ENCODE measurements at places on chromosomes 4 and X.

DNA sequence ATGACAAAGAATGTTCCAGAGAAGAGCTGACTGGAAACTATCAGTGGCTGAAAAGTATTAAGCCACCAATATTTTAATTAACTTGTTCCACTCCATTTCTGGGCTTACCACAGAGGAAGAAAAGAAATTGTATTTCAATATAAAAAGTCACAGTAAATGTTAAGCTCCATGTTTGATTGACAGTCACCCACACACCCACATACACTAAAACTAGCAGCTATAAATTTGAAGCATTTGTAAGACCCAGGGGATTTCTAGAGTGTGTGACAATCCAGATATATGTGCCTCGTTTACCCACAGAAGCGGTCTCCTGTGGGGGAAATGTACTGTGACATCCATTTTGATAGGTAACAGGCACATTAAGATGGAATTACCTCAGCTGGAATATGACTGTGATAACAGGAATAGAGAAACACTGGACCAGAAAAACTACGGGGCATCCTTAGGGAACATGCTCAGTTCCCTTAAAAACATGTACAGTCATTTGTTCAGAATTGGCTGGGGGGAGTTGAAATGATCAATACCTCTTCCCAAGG is 39.0 kb upstream of the RASGEF1B start:
- no peak for DNase-seq

- no peak for DNase-seq
Observed at GRCh38 chrX:96889726-96890125, 6.0 kb downstream of the RPA4 start.

DNA sequence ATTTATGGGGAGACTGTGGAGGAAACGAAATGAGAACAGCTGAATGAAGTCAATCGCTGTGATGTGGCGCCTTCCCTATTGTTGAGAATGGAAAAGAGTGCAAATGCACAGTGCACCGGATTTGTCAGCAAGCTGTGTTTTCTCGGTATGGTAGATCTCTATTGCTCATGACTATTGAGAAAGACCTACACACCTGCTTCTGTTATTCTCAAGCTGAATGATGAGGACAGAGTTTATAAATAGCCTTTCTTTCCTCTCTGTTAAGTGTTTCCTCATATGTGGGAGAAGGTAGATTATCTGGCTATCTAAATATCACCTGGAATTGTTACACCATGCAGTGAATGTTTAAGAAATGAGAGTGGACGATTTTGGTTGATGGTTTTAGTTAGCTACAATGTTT is 650.7 kb downstream of the IL1RAPL1 start:
- DNase-seq, result no peak

- no peak for DNase-seq
Observed at GRCh38 chr4:139734201-139734874, 68.7 kb downstream of the MGST2 start.

DNA sequence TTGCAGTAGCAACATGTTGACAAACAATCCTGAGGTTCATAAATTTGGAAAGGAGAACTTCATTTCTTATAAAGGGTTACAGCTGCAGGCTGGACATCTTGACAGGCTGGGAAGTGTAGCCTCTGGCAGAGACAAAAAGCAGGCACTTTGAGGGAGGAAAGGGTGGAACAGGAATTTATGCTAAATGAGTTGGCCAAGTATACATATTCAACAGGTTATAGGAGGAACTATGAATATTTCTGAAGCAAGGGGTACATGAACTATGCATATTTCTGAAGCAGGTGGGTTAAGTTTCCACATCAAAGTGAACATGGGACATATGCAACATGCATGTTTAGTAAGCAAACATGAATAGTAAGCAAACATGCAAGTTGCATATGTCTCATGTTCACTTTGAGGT is 1.6 kb upstream of the ANTXR2 start:
- no peak for DNase-seq

GRCh38 chr4:182624281-182624680 is 292.9 kb downstream of the DCTD start:
- DNase-seq, result no peak

DNA sequence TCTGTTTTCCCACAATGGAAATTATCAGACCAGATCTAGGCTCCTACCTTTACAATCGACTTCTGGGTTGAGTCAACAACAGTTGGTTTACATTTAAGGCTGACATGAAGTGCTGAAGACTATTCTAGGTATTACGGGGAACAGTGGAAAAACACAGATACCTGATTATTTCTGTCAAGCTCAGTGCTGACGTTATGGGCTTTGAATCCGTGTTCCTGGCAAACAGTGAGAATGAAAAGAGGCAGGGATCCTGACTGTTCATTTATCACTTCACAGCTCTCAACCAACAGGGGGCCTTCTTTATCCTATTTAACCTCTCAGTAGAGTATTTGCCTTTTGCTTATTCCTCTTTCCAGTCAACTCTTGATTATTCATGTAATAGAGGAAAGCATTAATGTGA is 43.1 kb downstream of the TMEM164 start:
- no peak for DNase-seq

DNA sequence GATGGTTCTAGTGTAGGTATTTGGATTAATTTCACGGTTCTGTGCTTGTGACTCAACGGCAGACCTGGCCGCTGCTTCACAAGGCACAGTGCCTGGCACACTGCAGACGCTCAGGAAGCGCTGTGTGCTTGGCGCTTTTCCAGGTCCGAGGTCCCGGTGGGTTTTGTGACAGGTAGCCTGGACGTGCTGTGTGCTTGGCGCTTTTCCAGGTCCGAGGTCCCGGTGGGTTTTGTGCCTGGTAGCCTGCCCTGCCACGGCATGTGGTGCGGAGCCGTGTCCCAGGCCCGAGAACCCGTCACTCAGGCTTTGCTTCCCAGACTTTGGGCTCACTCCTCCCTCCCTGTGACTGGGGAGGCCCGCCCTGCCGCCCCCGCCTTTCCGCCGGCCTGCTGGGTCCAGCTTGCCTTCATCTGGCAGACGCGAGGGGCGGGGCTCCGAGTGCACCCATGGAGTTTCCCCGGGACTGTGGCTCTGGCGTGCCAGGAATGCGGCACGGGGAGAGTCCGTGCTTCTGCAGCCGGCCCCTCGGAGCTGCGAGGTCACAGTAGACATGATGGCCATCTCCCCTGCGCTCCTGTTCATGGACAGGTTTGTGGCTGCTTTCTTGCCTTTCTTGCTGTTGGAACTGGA is 44.2 kb downstream of the TBC1D14 start:
- no peak for DNase-seq

- DNase-seq, result no peak
Observed at GRCh38 chrX:41692162-41692749, 3.5 kb downstream of the GPR34 start.

DNA sequence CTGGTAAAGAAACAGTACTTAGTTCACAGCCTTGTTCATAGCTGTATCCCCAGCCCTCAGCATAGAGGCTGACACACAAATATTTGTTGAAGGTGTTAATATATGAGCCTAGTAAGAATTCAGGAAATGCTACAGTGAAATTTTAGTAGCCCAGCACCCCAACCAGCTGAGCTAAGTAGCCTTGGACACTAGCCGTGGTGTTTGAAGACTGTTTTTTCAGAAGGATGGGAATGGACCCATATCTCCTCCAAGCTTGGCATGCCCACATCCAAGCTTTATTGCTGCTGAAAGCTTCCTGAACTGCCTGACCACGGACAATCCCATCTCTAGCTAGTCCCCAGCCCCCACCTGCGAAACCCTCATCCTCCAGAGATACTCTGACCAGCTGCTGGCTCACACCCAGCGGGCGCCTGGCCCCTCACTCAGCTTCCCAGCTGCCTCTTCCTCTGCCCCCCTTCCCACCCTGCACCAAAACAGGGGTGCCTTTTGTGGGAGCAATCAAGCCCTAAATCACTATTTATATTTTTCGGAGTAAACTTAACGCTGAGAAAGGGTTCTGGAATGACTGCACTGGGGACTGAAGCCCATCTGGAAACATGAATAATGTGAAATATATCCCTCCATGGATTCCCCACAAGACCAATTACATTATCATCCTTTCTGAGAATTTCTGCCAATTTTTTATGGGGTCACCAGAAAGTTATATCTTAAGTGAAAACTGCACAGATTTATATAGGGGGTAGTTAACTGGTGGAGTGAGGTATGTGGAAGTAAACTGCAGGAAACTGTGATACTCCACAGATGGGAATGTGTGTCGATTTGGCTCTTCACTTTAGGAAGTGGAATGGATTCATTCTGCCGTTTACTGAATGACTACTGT is 41.1 kb upstream of the CBR4 start:
- no peak for DNase-seq

DNA sequence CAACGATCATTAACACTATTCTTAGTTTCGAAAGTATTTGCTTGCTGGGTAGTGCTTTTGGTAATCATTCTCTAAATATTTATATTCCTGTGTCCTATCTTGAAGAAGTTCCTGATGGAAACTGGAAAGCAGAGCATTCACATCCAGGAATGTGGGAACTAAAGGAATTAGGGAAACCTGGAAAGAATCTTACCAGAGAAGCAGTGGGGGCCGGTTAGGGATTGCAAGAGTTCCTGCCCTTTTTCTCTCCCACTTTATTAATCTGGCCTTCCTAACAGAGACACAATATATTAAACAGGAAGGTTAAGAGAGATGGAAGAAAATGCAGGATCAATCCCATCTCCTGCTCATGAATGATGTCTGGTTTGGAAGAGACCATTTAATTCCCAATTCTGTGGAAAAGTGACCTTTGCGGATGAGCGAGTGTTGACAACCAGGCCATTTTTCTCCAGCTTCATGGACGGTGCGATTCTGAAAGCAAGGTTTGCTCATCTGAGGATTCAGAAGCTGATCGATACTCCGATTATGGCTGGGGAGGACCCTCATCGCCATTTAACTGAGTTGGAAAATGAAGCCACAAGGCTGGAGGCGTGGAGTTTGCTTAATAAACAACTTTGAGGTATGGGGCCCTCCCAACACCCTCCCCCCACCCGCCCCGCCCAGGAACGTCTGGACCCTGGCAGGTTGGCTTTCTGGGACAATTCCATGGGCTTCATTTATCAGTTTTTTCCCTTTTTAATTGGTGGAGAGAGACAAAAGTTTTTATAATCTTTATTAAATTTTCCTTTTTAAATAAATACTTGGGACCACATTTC is 52.3 kb downstream of the C4orf51 start:
- no peak for DNase-seq
